ENCODE measurements at places on chromosomes 2 and 18.

- no peak for DNase-seq
Observed at GRCh38 chr18:78768656-78769501, 210.7 kb upstream of the SALL3 start.

GRCh38 chr2:241571821-241572620 is 13.5 kb downstream of the BOK start:
- no peak for DNase-seq

GRCh38 chr2:148102641-148103040 is 81.8 kb downstream of the MBD5 start:
- DNase-seq = no peak

GRCh38 chr18:39587586-39587985 is 2022.0 kb upstream of the CELF4 start:
- no peak for DNase-seq

- DNase-seq = no peak
Observed at GRCh38 chr18:11999429-11999828, 18.1 kb downstream of the IMPA2 start.

GRCh38 chr2:57218206-57218605 is 828.4 kb upstream of the VRK2 start:
- no peak for DNase-seq

DNA sequence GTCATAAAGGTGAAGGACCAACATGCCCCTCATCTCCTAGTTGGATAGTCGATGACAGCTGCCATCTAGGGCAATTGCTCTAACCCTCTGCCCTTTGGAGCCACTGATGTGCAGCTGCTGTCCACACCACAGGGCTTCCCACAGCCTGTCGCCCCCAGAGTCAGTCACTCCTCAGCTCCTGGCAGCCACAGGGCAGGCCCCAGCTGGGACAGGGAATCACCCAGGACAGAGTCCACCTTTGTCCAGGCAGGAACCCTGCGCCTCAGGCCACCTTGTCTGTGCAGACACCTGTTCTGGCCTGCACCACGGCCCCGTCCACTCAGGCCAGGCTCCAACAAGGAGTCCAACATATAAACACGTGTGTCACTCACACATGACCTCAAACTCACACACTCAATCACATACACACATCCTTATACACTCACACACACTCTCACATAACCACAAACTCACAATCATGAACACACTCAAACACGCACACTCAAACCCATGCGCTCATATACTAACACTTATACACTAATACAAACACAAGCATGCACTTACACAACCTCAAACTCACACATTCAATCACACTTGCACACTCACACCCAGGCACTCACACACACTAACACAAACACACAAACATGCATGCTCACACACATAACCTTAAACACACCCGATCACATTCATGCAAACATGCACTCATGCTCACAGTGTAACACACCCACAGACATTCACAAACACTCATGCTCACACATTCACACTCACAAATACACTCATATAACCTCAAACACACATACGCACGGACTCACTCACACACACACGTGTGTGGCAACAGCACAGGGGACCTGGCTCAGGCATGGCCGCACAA is 29.7 kb downstream of the HDAC4 start:
- DNase-seq = no peak

DNA sequence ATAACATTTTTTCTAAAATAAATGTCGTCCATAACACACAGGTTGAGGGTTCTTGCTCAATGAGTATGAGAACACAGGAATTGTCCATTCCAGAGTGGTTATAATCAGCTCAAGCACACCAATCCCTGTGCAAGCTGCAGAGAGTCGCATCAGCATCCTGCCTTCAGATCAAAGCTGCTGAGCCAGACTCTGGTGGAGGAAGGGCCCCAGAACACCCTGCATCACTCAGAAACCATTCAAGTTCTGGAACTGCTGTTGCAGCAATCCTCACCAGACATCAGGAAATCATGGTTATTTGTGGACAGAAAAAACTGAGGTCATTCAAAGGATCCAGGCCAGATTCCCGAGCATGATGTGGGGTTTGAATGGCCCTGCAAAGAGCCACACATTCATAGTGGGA is 44.5 kb downstream of the DNER start:
- no peak for DNase-seq

DNA sequence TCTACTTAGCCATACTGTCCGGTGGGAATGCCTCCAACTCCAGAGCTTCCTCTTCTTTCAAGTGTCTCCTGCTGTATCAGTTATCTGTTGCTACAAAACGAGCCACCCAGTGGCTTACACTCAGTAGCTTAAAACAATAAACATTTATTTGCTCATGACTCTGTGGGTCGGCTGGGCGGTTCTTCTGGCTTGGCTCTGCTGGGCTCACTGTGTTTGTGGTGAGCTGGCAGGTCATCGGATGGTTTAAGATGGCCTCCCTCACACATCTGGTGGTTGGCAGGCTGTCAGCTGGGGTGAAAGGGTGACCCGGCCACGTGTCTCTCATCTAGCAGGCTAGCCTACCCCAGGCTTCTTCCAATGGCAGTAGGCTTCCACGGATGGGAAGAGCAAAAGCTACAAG is 122.4 kb upstream of the SLC1A4 start:
- DNase-seq = peak; percentile 68

DNA sequence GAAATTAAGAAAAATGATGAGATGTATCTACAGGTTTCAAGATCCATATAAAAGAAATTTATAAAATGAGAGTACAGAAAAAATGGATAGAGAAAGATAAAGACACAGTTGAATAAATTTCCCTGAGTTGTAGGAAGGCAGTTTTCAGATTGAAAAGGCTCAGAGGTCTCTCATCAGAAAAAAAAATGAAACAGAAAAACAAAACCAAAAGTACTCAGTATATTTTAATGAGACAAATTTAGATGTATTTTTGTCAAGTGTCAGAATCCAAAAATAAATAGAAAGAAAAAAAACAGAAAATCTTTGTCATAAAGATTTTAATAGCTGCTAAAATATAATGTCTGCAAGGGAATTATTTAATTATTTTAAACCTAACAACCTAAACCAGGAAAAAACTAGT is 520.5 kb downstream of the KCNJ3 start:
- DNase-seq = no peak

- no peak for DNase-seq
Observed at GRCh38 chr2:23401427-23402204, 16.6 kb downstream of the KLHL29 start.

GRCh38 chr2:191385416-191386160 is 140.4 kb downstream of the MYO1B start:
- no peak for DNase-seq

DNA sequence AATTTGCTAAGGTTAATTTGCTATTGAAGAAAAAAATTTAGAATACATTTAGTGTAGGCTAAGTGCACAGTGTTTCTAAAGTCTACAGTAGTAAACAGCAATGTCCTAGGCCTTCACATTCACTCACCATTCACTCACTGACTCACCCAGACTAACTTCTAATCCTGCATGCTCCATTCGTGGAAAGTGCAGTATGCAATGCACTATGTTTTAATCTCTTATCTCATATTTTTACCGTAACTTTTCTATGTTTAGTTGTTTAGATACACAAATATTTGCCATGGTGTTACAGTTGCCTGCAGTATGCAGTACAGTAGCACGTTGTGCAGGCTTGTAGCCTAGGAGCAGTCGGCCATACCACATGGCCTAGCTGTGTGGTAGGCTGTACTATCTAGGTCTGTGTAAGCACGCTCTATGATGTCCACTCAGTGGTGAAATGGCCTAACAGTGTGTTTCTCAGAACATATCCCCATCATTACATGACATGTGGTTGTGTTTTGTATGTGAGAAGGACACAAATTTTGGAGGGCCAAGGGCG is 18.1 kb upstream of the RFX8 start:
- no peak for DNase-seq

DNA sequence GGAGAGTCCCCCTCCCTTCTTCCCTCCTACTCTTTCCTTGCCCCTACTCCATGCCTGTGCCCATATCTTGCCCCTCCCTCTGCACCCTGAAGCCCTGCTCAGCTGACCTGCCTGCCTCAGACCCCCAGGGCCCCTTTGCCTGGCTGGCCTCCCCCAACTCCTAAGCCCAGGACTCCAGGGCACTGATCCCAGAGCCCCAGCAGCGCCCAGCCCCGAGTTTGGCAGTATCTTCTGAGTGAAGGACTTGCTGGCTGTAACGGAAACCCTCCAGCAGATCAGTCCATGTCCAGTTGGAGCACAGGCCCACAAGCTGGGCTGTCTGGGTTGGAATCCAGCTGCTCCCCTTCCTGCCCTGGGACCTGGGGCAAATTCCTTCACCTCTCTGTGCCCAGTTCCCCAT is 46.0 kb downstream of the MCFD2 start:
- DNase-seq = no peak

DNA sequence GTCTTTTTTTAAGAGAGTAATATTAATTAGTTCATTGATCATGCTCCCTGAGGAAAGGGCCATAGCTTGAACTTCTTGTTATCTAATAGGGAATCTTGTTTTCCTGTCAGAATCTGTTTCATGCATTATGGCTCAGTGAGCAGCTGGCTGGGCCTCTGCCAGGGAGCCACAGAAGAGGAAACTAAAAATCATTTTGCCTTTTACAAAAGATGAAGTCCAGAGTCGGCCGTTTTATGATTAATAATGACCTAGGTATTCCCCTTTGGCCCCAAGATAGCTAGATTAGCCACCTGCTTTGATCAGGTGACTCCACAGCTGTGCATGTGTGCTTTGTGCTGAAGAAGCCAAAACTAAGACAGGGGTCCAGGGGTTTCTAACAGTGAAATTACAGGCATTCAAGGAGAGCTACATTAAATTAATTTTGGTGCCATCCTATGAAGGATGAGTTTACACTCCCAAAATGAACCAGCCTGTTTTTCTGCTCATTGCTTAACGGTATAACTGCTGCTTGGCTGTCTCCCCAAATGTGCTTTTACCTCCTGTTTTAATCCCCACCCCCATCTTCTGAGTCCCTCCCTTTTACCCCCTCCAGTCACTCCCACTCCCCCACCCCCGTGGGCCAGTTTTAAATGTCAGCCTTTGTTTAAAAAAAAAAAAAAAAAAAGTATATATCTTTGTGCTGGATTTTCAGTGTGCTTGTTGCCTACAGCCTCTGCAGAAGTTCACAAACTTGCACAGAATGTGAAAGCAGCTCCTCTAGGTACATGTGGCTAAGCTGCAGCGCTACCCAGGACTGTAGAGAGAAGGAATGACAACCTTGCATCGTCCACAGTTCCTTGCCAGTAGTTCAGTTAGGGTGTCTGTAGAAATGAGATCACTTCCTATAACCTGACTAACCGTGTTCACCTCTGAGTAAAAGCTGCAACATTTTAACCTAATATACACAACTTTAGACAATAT is 93.1 kb downstream of the CABLES1 start:
- no peak for DNase-seq

GRCh38 chr2:201343559-201343958 is 13.6 kb downstream of the FLACC1 start:
- no peak for DNase-seq

- no peak for DNase-seq
Observed at GRCh38 chr2:106531676-106532214, 44.6 kb downstream of the CD8B2 start.

DNA sequence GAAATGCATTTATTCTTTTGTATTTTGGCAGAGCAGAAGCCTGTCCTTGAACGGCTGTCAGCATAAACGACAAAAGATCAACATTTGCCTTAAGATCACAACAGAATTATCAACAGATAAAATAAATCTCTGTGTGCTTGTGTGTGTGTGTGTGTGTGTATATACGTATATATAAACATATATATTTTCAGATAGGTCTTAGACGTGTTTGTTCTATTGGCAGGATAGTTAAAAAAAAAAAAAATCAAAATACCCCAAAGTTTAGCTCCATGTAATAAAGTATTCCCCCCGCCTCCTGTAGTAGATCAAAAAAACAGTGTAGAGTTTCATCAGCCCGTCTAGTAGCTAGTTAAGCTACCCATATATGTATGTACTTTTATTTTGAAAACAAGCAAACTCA is 107.9 kb downstream of the CHN1 start:
- DNase-seq = no peak

DNA sequence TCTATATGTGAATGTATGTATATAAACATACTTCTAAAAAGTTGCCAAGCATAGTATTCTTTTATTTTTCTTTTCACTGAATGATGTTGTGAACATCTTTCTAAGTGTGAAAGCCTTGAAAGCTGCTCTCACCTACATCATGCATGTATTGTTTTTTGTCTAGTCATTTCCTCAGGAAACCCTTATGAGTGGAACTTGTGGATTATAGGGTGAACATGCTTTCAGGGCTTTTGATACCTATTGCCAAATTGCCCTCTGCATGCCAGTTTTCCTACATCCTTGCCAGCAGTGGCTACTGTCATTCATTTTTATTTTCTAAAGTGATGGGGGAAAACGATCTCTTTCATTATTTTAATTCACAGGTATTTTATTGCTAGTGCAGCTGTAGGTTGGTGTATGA is 78.3 kb downstream of the ADAM23 start:
- DNase-seq = no peak

DNA sequence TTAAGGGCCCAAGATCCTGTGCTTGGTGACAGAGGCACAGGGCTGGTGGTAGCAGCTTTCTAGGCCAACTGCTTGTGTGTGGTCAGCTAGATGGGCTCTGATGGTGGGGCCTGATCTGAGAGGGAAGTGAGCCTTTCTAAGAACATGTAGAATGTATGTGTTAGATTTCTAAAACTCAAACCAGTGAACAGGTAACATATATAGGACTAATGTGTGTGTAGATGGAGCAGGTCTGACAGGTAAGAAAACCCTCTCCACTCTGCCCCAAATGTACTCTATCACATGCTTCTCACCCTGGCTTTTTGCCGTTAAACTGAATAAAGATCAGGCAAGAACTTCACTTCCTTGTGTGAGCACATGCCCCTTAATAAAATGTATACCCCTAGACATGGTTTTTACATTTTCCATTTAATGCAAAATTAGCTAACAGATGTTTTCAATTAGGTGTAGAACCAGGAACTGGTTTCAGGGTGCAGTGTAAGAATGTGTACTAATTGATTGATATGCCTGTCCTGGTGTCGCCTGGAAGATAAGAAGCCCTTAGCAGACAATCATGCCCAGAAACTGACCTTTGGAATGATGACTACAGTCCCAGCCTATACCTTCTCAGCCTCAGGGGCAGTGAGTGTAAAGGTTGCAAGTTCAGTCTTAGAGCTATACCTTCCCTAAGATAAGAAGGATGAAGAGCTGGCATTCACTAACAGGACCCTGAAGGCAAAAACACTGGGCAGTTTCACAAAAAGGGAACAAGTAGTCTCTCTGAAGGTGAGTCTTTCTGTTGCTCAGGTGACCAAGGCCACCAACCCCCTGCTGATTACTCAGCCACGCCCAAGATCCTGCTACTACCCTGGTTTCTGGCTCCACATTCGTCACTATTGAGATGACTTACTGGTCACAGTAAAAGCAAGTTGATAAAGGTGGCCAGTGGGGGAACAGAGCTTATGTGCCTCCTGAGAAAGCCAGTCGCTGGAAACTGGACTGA is 71.2 kb downstream of the SPATS2L start:
- DNase-seq = no peak

- no peak for DNase-seq
Observed at GRCh38 chr18:22180722-22181121, 11.3 kb downstream of the GATA6 start.

- no peak for DNase-seq
Observed at GRCh38 chr2:182540252-182540651, 113.4 kb upstream of the PDE1A start.

- DNase-seq = no peak
Observed at GRCh38 chr2:69097148-69097610, 84.2 kb downstream of the ANTXR1 start.
